ENCODE measurements at places on chromosomes 11 and 22.

GRCh38 chr22:24985826-24986214, 33.3 kb downstream of the KIAA1671 start:
- DNase-seq: no peak

DNA sequence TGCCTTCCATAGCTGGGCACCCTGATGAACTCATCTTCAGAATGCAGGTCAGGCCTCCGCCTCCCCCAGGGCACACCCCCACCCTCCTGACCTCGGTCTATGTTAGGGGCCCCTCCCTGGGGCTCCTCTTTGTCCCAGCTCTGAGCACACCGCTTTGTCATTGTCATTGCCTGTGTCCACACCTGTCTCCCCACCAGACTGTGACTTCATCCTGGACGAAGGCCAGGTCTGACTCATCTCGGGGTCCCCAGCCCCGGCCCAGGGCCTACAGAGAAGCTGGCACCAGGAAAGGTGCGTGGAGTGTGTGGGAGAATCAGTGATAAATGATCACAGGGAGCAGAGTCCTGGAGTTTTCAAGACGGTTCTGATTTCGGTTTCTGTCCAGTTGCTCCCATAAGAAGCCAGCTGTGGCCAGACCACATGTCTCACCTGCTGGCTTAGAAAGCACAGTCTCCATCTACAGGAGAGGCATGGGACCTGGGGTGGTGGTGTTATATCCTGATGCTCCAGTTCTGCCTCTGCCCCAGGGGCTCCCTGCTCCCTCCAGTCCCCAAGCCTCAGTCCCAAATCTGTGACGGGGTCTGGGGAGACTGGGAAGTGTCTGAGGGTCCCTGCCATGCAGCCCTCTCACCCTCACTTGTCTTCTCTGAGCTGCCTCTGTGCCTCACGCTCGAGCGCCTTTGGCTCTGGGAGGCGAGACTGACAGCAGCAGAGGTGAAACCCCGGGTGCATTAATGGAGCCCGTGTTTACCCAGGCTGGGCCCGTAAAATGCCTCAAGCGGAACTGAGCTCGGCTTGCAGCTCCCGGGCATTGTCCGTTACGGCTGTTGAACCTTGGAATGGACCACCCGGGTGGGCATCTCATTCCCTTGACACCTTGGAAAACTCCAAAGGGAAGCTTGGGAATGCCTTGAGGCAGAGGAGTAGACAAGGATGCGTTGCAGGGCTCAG, 85.5 kb upstream of the WNT11 start:
- no peak for DNase-seq

DNA sequence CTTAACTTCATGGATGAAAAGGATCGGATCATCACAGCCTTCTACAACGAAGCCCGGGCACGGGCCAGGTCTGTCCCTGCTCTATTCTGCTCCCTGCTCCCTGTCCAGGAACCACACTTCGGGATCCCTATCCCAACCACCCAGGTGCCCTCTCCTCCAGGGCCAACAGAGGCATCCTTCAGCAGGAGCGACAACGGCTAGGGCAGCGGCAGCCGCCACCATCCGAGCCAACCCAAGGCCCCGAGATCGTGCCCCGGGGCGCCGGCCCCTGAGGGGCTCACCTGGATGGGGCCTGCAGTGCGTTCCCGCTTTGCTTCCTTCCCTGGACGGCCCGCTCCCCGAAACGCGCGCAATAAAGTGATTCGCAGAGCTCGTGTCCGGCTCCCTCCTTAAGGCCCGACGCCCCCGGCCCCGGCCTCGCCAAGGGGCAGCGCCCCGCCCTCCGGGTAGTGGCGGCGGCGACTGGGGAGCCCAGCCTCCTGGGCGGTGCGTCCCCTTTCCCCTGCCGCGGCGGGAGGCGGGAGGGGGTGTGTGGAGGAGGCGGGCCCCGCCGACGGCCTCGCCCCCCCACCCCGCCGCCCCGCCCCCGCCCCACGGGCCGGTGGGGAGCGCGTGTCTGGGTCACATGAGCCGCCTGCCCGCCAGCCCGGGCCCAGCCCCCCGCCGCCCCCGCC, at the start of gene VEGFB:
TSS of gene VEGFB (plus strand) at position 672 of the 674 bp plus-strand sequence. CDS start 250 bp downstream, outside the sequence.
- DNase-seq: no peak

DNA sequence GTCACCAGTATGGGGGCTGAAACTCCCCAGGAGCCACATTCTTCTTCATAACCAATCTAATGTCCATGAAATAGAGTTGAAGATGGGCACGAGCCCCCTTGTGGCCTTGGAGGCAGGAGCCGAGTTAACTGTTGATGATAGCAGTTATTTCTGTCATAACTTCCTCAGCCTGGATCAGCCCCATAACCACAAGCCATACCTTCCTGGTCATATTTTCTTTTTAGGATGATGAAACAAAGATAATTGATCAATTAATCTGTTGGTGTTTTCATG, 65.0 kb upstream of the TTC12 start:
- DNase-seq: no peak

DNA sequence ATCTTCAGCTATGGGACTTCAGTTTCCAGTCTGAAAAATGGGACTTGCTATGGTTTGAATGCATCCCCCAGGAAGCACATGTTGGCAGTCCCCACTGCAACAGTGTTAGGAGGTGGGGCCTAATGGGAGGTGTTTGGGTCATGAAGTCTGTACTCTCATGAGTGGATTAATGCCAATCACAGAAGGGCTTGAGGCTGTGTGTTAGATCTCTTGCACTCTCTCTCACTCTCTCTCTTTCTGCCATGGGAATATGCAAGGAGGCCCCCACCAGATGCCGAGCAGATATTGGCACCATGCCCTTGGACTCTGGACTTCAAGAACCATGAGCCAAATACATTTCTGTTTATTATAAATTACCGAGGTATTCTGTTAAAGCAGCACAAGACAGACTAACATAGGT, 7.8 kb upstream of the AP1B1 start:
- DNase-seq: no peak

DNA sequence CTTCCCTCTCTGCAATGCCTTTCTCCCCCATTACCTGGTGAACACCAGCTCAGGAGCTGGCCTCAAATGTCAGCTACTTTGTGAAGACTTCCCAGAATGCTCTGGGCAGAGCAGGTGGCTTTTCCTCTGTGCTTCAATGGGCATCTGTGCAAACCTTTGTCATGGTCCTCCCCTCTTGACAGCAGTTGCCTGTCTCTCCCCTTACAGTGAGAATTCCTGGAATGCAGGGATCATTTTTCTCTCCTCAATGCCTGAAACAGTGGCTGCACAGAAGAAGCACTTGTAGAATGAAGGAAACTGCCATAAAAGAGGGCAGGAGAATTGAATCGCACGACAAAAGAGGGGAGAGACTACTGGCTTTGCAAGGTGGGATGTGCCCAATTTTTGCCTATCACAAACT, 92.8 kb upstream of the NARS2 start:
- no peak for DNase-seq

- DNase-seq: no peak
Observed at GRCh38 chr11:132332521-132332920, 962.1 kb downstream of the NTM start.

- no peak for DNase-seq
Observed at GRCh38 chr11:44267006-44267749, 42.8 kb downstream of the ALX4 start.

DNA sequence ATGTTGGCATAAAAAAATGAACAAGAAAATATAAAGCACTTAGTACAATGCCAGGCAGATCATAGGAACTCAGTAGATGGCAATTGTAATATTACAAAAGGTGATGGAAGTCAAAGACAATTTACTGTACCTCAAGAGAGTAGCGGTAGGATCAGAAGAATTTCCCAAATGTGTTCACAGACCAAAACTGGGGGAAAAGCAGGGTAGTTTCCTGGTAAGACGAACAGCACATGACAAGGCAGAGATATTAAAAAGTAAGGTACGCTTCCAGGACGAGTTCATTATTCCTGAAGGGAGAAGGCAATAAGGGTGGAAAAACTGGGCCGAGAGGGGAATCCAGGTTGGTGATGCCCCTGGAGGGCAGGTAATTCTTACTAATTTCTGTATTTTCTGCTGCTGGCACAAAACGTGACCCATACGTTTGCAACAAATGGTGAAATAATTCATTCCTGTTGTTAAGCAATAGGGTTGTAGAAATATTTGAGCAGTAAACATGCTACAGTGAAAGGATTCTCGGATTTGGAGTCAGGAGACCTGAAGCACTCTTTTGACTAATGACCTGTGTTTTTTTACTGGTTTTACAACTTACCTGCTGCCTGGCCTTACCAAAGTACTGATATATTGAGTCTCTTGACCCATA, 786 bp upstream of the ANKRD42 start:
- DNase-seq: no peak

GRCh38 chr11:121767433-121767832, 314.7 kb upstream of the SORL1-AS1 start:
- DNase-seq: no peak

GRCh38 chr11:2653198-2653551, 46.6 kb downstream of the KCNQ1OT1 start:
- no peak for DNase-seq

DNA sequence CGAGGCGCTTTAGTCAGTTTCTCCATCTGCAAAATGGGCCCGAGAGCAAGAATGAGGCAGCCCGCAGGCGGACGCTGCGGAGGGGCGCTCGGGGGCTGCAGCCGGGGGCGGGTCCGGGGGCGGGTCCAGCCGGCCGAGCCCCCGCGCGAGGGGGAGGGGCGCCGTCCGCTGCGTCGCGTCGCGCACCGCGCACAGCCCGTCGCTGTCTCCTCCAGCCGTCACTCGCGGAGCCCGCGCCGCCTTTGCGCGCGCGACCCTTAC, 282 bp downstream of the PC start:
- peak; percentile 13 for DNase-seq

- no peak for DNase-seq
Observed at GRCh38 chr11:114280696-114281095, 15.5 kb upstream of the NNMT start.

- DNase-seq: no peak
Observed at GRCh38 chr11:34844463-34845112, 71.6 kb downstream of the APIP start.

Measured in stimulated activated CD8-positive, alpha-beta memory T cell treated with anti-CD3 and anti-CD28 coated beads, Interleukin-7, amount 100 ng/mL, for 1 hour (primary cell).